ENCODE measurements at places on chromosomes 1 and 21. TPM values are rescaled to one million over a fixed set of nuclear protein-coding genes. Genes with fewer than 3 reads are reported as not detected.

GRCh38 chr1:245807306-245807705 is 652.5 kb downstream of the KIF26B start:
- no peak for DNase-seq

AMPD1 gene
- not detected for total RNA-seq

DNA sequence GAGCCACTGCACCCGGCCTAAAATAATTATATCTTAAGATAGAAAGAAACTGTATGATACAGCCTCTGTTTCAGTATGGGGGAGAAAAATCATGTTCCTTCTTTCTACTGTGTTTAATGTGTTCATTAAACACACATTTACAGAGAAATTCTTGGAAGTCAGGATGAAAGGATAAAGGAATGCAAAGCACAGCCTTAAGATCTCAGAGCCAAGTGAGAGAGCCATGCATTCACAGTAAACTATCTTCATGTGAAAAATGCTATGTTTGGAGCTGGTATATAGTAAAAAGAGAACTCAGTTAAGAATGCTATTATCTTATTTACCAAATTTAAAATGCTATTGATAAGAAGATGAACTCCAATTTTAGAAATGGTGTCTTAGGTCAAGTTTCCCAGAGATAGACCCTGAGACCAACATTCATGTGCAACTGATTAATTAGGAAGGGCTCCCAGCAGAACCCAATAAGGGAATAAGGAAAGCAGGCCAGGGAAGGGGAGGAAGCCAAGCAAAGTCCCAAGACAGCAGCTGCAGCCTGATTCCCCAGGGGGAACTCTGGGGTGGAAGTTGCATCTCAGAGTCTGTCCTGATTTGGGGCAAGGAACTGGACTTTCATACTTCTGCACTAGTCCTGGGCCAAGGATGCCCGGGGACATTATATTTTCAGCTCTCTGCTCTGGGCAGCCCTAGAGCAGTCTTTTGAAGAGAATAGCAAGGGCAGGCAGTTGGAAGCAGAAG is 130.0 kb upstream of the ZNF648 start:
- no peak for DNase-seq

- DNase-seq = no peak
Observed at GRCh38 chr1:191152776-191153175, 675.1 kb upstream of the BRINP3 start.

GRCh38 chr21:45820171-45821091 is 161.1 kb upstream of the COL6A1 start:
- peak; percentile 75 for DNase-seq

All from left lobe of liver (tissue), 2 donors.